Activated CD4-positive, alpha-beta T cell treated with anti-CD3 and anti-CD28 coated beads, Interleukin-2, amount 10 ng/mL, durations not matched to agents 7 days and 5 days (primary cell): ENCODE measurements at places on chromosomes 6 and 20. TPM values are rescaled to one million over a fixed set of nuclear protein-coding genes. Genes with fewer than 3 reads are reported as not detected.

DNA sequence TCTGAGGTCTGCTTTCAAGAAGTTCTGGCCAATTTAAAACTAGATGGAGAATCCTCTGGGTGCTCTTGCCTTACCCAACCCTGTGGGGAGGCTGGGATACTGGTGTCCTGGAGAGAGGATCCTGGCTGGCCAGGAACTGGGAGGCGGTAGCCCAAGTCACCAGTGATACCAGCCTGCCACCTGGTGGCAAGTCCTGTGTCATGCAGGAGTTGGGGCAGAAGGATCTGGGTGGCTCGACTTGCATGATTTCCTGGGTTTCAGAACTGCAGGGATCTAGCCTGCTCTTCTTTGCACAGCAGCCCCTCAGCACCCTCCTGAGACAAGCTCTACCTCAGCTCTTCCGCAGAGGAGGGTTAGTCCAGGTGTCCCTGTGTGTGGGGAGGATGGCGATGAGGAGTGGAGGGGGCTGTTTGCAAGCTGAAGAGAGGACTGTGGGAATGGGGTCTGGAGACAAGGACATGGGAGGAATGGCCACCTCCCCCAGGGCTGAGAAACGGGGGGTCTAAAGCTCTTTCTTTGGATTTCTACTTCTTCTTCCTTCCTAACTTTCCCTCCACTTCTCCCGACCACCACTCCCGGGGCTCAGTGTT lies 4.2 kb downstream of the KCNK17 start:
- peak; percentile 65 for DNase-seq
- H3K27me3 ChIP-seq, result peaks cover 33% of the 10 kb centered on the region
- no peak overlapping the region for H3K27ac ChIP-seq

GRCh38 chr6:112407101-112407590 lies 60.0 kb downstream of the RFPL4B start:
- H3K4me1 ChIP-seq, result no peaks in the 10 kb centered on the region
- no peak overlapping the region for H3K27ac ChIP-seq
- DNase-seq, result no peak
- no peak overlapping the region for H3K4me3 ChIP-seq
- peaks cover 3% of the 10 kb centered on the region for H3K27me3 ChIP-seq
- H3K36me3 ChIP-seq, result no peaks in the 10 kb centered on the region

DNA sequence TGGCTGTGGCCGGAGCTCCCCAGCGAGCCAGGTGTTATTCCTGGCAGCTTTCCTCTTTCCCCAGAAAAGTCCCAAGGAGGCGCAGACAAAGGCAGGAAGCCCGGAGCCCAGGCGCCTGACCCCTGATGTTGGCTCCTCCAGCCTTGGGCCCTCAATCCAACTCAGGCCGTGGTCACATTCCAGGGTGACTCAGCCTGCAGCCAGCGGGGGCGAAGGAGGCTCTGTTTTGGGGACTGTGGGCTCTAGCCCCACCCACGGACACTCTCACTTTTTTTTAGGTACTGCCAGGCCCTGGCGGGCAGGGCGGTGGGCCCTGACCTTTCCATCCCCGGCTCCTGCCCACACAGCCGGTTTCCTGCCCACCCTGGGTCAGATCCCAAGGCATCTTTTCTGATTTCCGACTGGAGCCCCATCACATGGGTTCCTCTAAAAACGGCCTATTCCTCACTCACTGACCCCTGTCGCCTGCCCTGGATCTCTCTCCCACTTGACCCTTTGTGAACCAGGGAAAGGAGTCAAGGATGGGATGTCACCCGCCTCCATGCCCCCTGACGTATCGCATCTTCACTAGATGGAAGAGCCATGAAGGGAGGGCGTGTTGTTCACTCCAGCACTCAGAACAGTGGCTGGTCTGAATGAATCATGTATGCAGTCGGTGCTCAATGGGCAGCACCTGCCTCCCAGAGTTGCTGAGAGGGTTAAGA lies 5.5 kb downstream of the PTGIS start:
- no peak overlapping the region for H3K27ac ChIP-seq
- H3K4me1 ChIP-seq, result peaks cover 4% of the 10 kb centered on the region
- H3K27me3 ChIP-seq, result peaks cover 50% of the 10 kb centered on the region
- no peak overlapping the region for H3K4me3 ChIP-seq
- no peak for DNase-seq

GRCh38 chr6:156699935-156700334 lies 77.2 kb upstream of the ARID1B start:
- H3K36me3 ChIP-seq, result no peaks in the 10 kb centered on the region
- H3K27ac ChIP-seq, result no peak overlapping the region
- no peak overlapping the region for H3K4me3 ChIP-seq
- peaks cover 8% of the 10 kb centered on the region for H3K27me3 ChIP-seq
- peaks cover 18% of the 10 kb centered on the region for H3K4me1 ChIP-seq
- no peak for DNase-seq

Gene IL17A
- total RNA-seq, result 0.62 TPM
